ENCODE measurements at places on chromosomes 1 and 21.

- no peaks in the 10 kb centered on the region for H3K4me1 ChIP-seq
- no peaks in the 10 kb centered on the region for H3K27me3 ChIP-seq
- DNase-seq: no peak
These were observed 161.9 kb upstream of the GALNT2 start for GRCh38 chr1:229905031-229905545.

- H3K27me3 ChIP-seq: no peaks in the 10 kb centered on the region
- no peak for DNase-seq
- no peak overlapping the region for H3K27ac ChIP-seq
- no peaks in the 10 kb centered on the region for H3K4me1 ChIP-seq
These were observed 39.0 kb upstream of the RGS5 start for GRCh38 chr1:163241746-163242145.

GRCh38 chr1:67937010-67937409, 103.7 kb upstream of the GNG12 start:
- no peaks in the 10 kb centered on the region for H3K4me1 ChIP-seq
- no peak for DNase-seq
- H3K27ac ChIP-seq: no peak overlapping the region
- H3K4me3 ChIP-seq: no peak overlapping the region
- H3K36me3 ChIP-seq: no peaks in the 10 kb centered on the region

- H3K27ac ChIP-seq: no peak overlapping the region
- no peak overlapping the region for H3K4me3 ChIP-seq
- H3K4me1 ChIP-seq: no peaks in the 10 kb centered on the region
- no peaks in the 10 kb centered on the region for H3K36me3 ChIP-seq
- DNase-seq: no peak
- no peaks in the 10 kb centered on the region for H3K27me3 ChIP-seq
These were observed 24.1 kb downstream of the HHIPL2 start for GRCh38 chr1:222523852-222524251.

- no peaks in the 10 kb centered on the region for H3K27me3 ChIP-seq
- H3K27ac ChIP-seq: no peak overlapping the region
- no peaks in the 10 kb centered on the region for H3K4me1 ChIP-seq
- H3K4me3 ChIP-seq: no peak overlapping the region
- DNase-seq: no peak
These were observed 46.2 kb downstream of the ACBD6 start for GRCh38 chr1:180456191-180456590.

GRCh38 chr1:7620196-7620595, 150.9 kb upstream of the VAMP3 start:
- H3K27me3 ChIP-seq: no peaks in the 10 kb centered on the region
- no peak for DNase-seq
- H3K4me1 ChIP-seq: no peaks in the 10 kb centered on the region
- H3K4me3 ChIP-seq: no peak overlapping the region

- DNase-seq: no peak
- H3K4me1 ChIP-seq: peaks cover 7% of the 10 kb centered on the region
- no peak overlapping the region for H3K27ac ChIP-seq
- no peaks in the 10 kb centered on the region for H3K27me3 ChIP-seq
- no peak overlapping the region for H3K4me3 ChIP-seq
These were observed 16.8 kb downstream of the SZRD1 start for GRCh38 chr1:16383888-16384287.

- no peaks in the 10 kb centered on the region for H3K27me3 ChIP-seq
- no peak for DNase-seq
- H3K36me3 ChIP-seq: no peaks in the 10 kb centered on the region
These were observed 220.5 kb upstream of the B3GALT2 start for GRCh38 chr1:193406901-193407300.

DNA sequence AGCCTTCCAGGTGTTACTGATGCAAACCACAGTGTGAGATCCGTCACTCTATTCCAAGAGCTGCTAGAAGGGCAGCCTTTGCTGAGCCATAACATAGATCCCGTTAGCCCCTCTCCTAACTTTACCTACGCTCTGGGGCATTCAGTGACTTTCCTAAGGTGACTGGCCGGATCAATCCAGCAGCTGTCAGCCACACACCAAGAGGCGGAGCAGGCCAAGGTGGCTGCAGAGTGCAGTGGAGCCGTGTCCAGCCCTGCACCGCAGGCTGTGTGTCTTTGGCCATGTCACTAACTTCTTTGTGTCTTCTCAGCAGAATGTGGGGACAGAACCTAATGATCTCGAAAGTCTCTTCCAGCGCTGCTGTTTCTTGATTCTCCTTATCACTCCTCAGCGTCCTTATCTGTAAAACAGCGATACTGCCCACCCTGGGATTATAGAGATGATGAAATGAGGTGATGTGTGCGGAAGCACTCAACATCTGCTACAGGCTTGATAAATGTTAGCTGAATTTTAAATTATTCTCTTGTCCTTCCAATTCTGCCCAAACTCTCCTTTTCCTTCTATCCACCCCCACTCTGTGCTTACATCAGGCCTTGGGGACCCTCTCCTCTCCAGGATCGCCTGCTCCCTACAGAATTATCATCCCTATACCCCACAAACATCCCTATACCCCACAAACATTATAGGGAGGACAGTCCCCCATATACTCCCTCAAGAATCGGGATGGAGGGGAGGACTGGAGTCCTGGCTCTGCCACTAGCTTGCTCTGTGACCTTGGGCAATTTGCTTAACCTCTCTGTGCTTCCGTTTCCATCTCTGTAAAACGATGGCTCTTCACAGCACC, 25.8 kb upstream of the LRRN2 start:
- no peaks in the 10 kb centered on the region for H3K36me3 ChIP-seq
- H3K4me3 ChIP-seq: no peak overlapping the region
- peaks cover 49% of the 10 kb centered on the region for H3K27me3 ChIP-seq
- H3K27ac ChIP-seq: no peak overlapping the region
- no peak for DNase-seq
- H3K4me1 ChIP-seq: peaks cover 27% of the 10 kb centered on the region

DNA sequence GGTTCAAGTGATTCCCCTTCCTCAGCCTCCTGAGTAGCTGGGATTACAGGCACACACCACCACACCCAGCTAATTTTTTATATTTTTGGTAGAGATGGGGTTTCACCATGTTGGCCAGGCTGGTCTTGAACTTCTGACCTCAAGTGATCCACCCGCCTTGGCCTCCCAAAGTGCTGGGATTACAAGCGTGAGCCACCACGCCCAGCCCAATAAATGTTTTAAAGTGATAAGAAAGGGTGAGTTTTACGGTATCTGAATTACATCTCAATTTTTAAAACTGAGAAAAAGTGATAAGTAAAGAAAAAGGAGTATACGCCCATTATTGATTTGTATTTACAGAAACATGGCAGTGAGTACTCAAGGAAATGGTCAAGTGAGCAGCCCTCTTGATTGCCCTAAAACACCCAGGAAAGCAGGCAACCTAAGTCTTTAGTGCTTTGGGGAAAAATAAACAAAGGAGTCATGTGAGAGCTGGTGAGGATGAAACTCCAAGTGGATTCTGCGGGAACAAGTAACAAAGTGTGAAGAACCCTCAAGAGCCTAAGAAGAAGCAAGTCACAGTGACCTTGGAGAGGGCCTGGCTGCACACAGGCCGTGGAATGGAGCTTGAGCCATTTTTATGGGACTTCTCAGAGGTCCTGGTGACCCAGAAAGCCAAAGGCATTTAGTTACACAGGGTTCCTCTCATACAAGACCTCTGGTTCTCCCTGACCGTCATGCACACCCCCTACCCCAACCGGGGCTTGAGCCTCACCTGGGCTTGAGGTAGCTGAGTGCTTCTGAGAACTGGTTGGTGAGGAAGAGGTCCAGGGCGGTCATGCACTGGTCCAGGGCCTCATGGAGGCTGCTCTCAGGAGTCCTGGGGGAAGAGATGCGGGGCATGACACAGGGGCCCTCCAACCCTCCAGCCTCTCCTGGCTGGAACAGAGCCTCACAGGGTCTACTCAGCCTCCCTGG, 9.1 kb downstream of the TTC39A start:
- no peak overlapping the region for H3K27ac ChIP-seq
- H3K36me3 ChIP-seq: no peaks in the 10 kb centered on the region
- DNase-seq: no peak
- H3K27me3 ChIP-seq: no peaks in the 10 kb centered on the region
- no peak overlapping the region for H3K4me3 ChIP-seq

DNA sequence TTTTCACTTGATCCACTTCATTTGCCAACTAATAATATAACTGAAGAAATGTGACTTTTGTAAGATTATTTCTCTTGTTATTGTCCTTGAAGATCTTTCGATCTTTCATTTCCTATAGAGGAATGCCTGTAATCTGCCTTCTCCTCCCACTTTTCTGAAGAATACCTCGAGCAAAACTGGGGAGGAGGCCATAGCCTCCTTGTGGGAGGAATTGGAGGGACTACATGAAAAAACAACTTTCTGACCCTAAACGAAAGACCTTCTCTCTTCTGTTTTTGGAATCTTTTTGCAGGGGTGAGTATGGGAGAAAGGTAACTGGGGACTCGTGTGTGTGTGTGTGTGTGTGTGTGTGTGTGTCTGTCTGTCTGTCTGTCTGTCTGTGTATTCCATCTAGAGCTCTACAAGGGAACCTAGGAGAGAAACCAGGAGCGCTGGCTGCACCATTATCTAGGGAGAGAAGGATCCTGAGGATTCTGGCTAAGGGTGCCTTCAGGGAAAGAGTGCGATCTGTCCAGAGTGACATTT, 32.4 kb upstream of the MAB21L3 start:
- no peak overlapping the region for H3K27ac ChIP-seq
- no peak for DNase-seq
- H3K36me3 ChIP-seq: no peaks in the 10 kb centered on the region
- no peaks in the 10 kb centered on the region for H3K4me1 ChIP-seq
- H3K4me3 ChIP-seq: no peak overlapping the region

- no peaks in the 10 kb centered on the region for H3K4me1 ChIP-seq
- no peaks in the 10 kb centered on the region for H3K36me3 ChIP-seq
- DNase-seq: no peak
These were observed 884 bp downstream of the PHACTR4 start for GRCh38 chr1:28370239-28371009.

GRCh38 chr1:178529364-178530036, 16.6 kb downstream of the TEX35 start:
- no peak overlapping the region for H3K4me3 ChIP-seq
- no peaks in the 10 kb centered on the region for H3K4me1 ChIP-seq

GRCh38 chr1:219434285-219434922, 178.5 kb downstream of the ZC3H11B start:
- no peaks in the 10 kb centered on the region for H3K27me3 ChIP-seq
- H3K4me3 ChIP-seq: no peak overlapping the region

DNA sequence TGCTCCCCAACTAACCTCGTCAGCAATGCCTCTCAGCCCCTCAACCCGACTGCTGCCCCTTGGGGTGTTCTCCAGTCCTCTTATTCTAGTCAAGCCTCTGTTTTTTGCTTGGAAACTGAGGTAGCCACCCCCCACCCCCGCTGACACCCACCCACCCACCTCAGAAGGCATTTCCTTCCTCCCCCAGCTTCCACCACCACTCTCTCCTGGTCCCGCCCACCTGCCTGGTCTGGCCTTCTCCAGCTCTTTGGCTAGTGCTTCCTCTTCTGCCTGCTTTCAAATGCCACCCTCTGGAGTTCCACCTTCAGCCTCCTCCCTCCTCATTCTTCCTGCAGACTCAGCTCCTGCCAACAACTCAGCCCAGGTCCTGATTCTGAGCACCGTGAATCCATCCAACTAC, 35.3 kb downstream of the OLFML2B start:
- no peaks in the 10 kb centered on the region for H3K27me3 ChIP-seq
- H3K4me1 ChIP-seq: no peaks in the 10 kb centered on the region
- H3K27ac ChIP-seq: no peak overlapping the region
- no peak for DNase-seq
- H3K36me3 ChIP-seq: no peaks in the 10 kb centered on the region
- H3K4me3 ChIP-seq: no peak overlapping the region

GRCh38 chr1:77631751-77632150, 50.7 kb downstream of the ZZZ3 start:
- H3K27ac ChIP-seq: no peak overlapping the region
- DNase-seq: no peak
- H3K27me3 ChIP-seq: no peaks in the 10 kb centered on the region
- no peaks in the 10 kb centered on the region for H3K4me1 ChIP-seq
